Peyer's patch (tissue), 4 donors: ENCODE measurements at places on chromosomes 12 and 14. TPM values are rescaled to one million over a fixed set of nuclear protein-coding genes. Genes with fewer than 3 reads are reported as not detected.
A peak's percentile ranks its signal among the peaks of the same experiment; 100 is the strongest.

GRCh38 chr14:98599082-98599481 lies 672.9 kb downstream of the BCL11B start:
- H3K27ac ChIP-seq = no peak overlapping the region
- no peaks in the 10 kb centered on the region for H3K4me1 ChIP-seq
- no peaks in the 10 kb centered on the region for H3K27me3 ChIP-seq
- no peaks in the 10 kb centered on the region for H3K36me3 ChIP-seq
- DNase-seq = no peak

RNASE3 gene
- not detected for total RNA-seq

CCDC85C gene
- total RNA-seq = 63.4 TPM

DNA sequence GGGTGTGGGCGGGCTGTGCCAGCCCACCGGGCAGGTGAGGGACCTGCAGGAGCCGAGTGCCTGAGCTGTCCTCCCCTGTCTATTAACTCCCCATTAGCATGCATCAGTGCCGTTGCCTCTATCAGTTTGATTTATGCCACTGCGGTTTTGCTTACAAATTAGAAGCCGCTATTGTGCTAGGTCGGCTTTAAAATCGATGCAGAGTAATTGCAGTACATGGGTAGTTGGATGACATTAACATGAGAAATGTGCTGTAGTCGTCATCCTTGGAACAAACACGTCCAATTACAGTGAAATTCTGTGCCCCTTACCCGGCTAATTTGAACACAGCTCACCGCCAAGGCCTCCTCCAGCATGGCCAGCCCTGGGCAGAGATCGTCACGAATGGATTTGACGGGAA lies 145.8 kb downstream of the TSPAN9 start:
- no peaks in the 10 kb centered on the region for H3K4me1 ChIP-seq
- H3K4me3 ChIP-seq = no peak overlapping the region
- no peaks in the 10 kb centered on the region for H3K27me3 ChIP-seq
- no peak overlapping the region for H3K27ac ChIP-seq
- H3K36me3 ChIP-seq = no peaks in the 10 kb centered on the region

CNIH1 gene
- total RNA-seq = 130 TPM

GRCh38 chr12:76080729-76081415 lies 3.6 kb downstream of the NAP1L1 start:
- DNase-seq = no peak
- H3K27ac ChIP-seq = no peak overlapping the region
- H3K36me3 ChIP-seq = no peaks in the 10 kb centered on the region
- H3K27me3 ChIP-seq = no peaks in the 10 kb centered on the region

KLRC2 gene
- total RNA-seq = 1.8 TPM

DNA sequence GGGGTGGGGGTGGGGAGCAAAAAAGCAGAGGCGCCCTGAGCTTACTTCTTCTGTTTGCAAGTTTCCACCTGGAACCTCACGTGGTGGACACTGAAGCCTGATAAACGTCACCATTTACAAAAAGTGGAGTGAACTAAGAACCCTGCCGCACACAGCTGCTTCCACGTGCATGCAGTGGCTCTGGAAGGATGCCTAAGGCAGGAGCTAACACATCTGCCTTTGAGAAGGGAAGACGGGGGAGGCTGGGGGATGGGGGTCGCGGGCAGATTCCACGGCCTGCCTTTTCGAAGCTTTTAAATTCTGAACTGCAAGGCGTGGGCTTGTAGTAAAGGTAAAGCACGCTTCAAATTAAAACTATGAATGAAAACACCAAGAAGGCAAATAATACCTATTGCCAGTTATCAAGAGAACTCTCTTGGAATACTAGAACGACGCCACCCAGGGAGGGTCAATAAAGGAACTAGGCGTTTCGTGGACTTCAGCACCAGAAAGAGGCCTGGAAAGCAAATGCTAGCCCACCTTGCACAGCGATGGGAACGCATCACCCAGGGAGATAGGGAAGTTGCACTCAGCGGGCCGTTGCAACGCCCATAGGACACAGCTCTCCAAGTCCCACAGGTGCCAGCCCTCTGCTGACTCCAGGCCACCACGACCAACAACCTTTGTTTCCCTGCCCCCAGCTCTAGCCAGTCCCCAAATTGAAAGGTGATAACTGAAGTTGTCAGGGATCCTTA lies 61.8 kb downstream of the TESC start:
- H3K36me3 ChIP-seq = no peaks in the 10 kb centered on the region
- peaks cover 6% of the 10 kb centered on the region for H3K4me1 ChIP-seq
- no peak for DNase-seq
- H3K27ac ChIP-seq = no peak overlapping the region

DNA sequence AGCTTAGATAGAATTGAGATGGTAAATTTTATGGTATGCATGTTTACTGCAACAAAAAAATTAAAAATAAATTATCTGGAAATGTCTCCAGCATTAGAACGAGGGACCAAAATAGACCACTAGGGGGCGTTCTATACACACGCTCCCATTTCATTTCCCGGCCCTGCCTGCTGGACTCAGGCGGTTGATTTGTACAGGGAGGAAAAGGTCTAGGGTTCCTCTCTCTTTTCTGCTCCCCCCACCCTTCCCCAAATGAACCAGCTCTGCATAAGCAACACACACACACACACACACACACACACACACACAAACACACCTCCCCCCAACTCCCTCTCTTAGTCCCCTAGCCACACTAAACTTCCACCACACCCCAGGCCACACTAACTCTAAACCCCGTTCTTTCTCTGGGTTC lies 7.8 kb upstream of the DTX1 start:
- H3K27ac ChIP-seq = no peak overlapping the region
- H3K4me3 ChIP-seq = no peak overlapping the region
- H3K4me1 ChIP-seq = peaks cover 8% of the 10 kb centered on the region
- no peaks in the 10 kb centered on the region for H3K27me3 ChIP-seq
- DNase-seq = peak; percentile 82

BRMS1L gene
- 1.6 TPM for total RNA-seq

COL2A1 gene
- not detected for total RNA-seq

- H3K27ac ChIP-seq = no peak overlapping the region
- H3K36me3 ChIP-seq = no peaks in the 10 kb centered on the region
- H3K27me3 ChIP-seq = no peaks in the 10 kb centered on the region
These were observed 78.0 kb downstream of the PLEKHG3 start for GRCh38 chr14:64782196-64782595.

EIF2S3B gene
- total RNA-seq = not detected

GRCh38 chr12:48104531-48104930 lies 1.3 kb downstream of the SENP1 start:
- H3K27me3 ChIP-seq = no peaks in the 10 kb centered on the region
- no peaks in the 10 kb centered on the region for H3K36me3 ChIP-seq
- no peak for DNase-seq
- H3K27ac ChIP-seq = no peak overlapping the region

- no peaks in the 10 kb centered on the region for H3K4me1 ChIP-seq
- H3K4me3 ChIP-seq = no peak overlapping the region
These were observed 153.8 kb upstream of the KRR1 start for GRCh38 chr12:75665216-75665615.

- peak overlapping the region; percentile 31 for H3K27ac ChIP-seq
- no peaks in the 10 kb centered on the region for H3K27me3 ChIP-seq
- no peaks in the 10 kb centered on the region for H3K36me3 ChIP-seq
- H3K4me3 ChIP-seq = no peak overlapping the region
- H3K4me1 ChIP-seq = peaks cover 28% of the 10 kb centered on the region
These were observed 91.2 kb downstream of the KIF26A start for GRCh38 chr14:104229534-104230055.

LRRK2 gene
- total RNA-seq = 2.6 TPM

CLECL1 gene
- total RNA-seq = not detected

DNA sequence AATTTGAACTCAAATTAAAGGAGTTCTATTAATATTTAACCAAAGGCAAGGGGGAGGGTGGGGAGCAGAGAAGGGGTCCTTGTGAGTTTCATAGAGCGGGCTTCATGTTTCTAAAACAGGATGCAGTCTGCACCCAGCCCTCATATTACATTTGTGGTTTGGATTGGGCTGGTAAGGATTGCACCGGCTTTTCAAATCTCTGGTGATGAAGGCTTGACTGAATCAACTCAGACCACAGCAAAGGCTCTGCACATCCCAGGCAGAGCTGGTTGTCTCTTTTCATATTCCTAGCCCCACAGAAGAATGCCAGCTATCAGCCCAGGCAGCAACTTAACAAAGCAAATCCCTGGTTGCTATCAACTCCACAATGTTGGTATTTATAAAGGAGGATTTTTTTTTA lies 1221.4 kb downstream of the VRK1 start:
- no peaks in the 10 kb centered on the region for H3K27me3 ChIP-seq
- H3K4me3 ChIP-seq = no peak overlapping the region
- H3K4me1 ChIP-seq = no peaks in the 10 kb centered on the region
- H3K27ac ChIP-seq = no peak overlapping the region
- no peak for DNase-seq

DNA sequence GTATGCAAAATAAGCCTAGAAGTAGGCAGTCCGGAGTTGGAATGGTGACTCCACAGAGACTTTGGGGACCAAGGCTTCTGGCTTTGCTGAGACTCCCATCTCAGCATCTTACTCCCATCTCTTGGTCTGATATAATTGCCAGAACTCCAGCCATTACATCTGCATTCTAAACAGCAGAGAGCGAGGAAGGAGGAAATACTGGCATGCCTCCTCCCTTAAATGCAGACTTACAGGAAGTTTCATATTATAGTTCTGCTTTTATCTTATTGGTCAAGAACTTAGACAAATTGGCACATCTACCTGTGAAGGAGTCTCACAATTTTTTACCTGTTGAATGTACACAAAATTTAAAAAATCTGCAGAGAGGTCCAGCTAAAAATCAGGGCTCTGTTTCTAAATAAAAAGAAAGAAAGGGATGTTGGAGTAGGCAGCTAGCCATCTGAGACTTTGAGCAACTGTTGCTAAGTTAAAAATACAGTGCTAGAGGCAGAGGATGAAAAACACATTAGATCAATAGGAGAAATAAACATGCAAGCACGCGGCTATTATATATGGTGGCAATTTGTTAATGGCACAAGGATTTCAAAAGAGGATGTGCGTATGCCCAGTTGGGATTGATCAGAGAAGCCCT lies 209.9 kb upstream of the HMGA2 start:
- DNase-seq = no peak
- no peaks in the 10 kb centered on the region for H3K27me3 ChIP-seq
- H3K36me3 ChIP-seq = no peaks in the 10 kb centered on the region
- H3K4me3 ChIP-seq = no peak overlapping the region

GRCh38 chr12:121388421-121388981 lies 11.4 kb upstream of the RNF34 start:
- H3K4me1 ChIP-seq = no peaks in the 10 kb centered on the region
- no peak overlapping the region for H3K27ac ChIP-seq
- H3K4me3 ChIP-seq = no peak overlapping the region
- H3K27me3 ChIP-seq = no peaks in the 10 kb centered on the region

DNA sequence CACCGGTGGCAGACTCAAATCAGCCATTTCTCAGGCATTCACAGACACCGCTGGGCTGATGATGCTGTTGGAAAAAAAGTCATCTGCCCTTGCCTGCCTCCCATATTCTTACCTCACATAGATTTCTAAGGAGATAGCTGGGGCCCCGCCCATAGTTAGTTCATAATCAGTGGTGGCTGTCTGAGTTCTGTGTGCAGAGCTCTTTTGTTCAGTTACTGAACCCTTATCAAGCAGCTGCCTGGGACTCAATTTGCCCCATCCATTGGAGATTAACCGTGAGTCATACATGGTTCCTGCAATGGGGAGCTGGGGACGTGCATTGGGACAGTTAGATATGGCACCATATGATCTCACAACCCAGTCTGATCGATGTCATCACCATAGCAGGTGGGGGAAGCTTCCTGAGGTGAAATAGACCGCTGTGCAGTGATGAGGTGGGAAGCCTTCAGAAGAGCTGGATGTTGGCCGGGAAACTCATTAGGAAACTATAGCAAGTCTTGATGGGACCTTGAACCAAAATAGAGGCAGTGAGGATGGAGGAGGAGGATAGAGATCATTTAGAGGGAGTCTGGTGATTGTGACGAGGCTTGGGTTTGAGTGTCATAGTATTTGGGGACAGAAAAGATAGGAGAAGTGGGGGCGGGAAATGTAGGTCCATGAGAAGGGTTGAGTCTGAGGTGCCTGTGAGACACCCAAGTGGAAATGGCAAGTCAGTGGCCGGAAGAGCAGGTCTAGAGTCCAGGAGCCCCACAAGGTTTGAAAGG lies 147.8 kb downstream of the GCH1 start:
- H3K27me3 ChIP-seq = no peaks in the 10 kb centered on the region
- no peak overlapping the region for H3K4me3 ChIP-seq
- no peak overlapping the region for H3K27ac ChIP-seq
- H3K36me3 ChIP-seq = no peaks in the 10 kb centered on the region

UNC79 gene
- not detected for total RNA-seq

GRCh38 chr12:4145990-4146859 lies 127.3 kb upstream of the CCND2 start:
- DNase-seq = no peak
- no peaks in the 10 kb centered on the region for H3K36me3 ChIP-seq
- peaks cover 15% of the 10 kb centered on the region for H3K4me1 ChIP-seq
- H3K27me3 ChIP-seq = no peaks in the 10 kb centered on the region
- H3K27ac ChIP-seq = no peak overlapping the region

HOXC12 gene
- not detected for total RNA-seq

DNA sequence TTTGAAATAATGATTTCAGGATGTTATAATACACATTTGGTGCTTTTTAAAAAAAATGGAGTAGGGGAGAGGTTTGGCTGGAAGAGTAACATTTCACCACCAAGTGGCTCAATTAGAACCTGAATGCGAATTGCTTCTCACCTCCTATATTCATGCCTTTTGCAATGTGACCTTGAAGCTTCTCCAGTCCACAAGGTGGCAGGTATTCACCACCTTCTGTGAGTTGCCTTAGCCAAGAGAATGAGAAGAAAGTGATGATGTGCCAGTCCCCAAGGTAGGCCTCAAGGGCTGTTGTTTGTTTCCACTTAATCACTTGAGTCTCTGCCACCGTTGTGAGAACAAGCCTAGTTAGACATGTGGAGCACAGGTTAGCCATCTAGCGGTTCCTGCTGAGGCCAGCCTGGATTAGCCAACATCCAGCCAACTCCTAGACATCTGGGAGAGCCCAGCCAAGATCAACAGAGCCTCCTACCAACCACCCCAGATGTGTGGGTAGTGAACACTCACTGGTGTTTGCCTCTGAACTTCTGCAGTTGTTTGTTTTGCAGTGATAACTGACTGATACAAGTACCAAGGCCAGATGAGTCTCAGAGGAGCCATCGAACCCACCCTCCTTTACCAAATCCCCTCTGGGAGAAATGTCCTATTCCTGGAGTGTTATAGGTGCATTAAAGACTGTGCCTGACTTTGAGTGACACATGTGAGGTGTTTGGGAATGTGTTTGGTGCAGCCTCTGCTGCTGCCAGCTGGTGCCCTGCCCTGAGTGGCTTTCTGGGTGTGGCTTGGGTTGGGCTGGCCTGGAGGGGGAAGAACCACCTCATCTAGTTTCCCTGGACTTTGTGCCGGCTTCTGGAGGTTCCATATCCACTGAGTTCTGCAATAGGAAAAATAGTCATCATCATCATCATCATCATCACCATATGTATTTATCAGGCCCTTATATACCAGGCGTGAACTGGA lies 132.5 kb upstream of the RFLNA start:
- H3K4me1 ChIP-seq = no peaks in the 10 kb centered on the region
- H3K27me3 ChIP-seq = no peaks in the 10 kb centered on the region
- peak; percentile 54 for DNase-seq
- no peak overlapping the region for H3K27ac ChIP-seq

- no peak overlapping the region for H3K4me3 ChIP-seq
- no peak for DNase-seq
- no peak overlapping the region for H3K27ac ChIP-seq
- no peaks in the 10 kb centered on the region for H3K4me1 ChIP-seq
- H3K36me3 ChIP-seq = no peaks in the 10 kb centered on the region
These were observed 187.6 kb downstream of the NOVA1 start for GRCh38 chr14:26410189-26410685.

GRCh38 chr14:105026033-105026785 lies 5.3 kb upstream of the CDCA4 start:
- H3K27me3 ChIP-seq = no peaks in the 10 kb centered on the region
- DNase-seq = no peak
- H3K27ac ChIP-seq = no peak overlapping the region
- no peaks in the 10 kb centered on the region for H3K4me1 ChIP-seq
- no peak overlapping the region for H3K4me3 ChIP-seq
